Skeletal muscle cell (primary cell): ENCODE measurements at places on chromosomes 12 and 14.
A peak's percentile ranks its signal among the peaks of the same experiment; 100 is the strongest.

DNA sequence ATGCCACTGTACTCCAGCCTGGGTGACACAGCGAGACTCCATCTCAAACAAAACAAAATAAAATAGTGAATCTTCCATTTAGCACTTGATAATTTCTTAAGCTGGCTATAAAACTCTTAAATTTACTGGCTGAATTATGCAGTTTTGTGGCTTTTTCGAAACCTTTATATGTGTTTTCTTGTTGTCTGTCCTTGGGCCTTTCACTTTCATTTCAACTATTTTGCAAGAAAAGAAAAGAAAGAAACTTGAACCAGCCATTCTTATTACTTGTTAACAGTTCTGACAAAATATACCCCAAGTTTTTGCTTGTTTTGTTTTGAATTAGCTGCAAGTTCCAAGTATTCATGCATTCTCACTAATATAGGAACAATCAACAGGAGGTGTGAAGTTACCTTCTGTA lies 42.8 kb downstream of the PRICKLE1 start:
- no peak for DNase-seq

GRCh38 chr12:7645395-7646177 lies 20.1 kb downstream of the APOBEC1 start:
- no peak for DNase-seq

GRCh38 chr12:22729431-22729956 lies 104.5 kb downstream of the ETNK1 start:
- DNase-seq: no peak

- DNase-seq: no peak
Observed at GRCh38 chr12:22248121-22248520, 86.4 kb downstream of the ST8SIA1 start.

DNA sequence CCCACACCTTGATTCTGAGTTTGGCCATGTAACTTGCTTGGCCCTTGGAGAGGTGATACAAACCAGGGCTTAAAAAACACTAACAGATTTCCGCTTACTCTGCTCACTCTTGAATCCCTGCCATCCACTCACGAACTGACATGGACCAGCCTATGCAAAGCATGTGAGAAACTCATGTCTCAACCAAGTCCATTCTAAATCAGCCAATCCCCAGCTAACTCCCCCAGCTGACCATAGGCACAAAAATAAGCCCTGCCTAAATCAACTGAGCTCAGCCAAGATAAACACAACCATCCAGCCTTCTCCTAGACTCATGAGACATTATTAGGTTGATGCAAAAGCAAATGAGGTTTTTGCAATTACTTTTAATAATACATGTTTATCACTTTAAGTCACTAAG lies 353.9 kb upstream of the TBX3 start:
- DNase-seq: peak; percentile 30

DNA sequence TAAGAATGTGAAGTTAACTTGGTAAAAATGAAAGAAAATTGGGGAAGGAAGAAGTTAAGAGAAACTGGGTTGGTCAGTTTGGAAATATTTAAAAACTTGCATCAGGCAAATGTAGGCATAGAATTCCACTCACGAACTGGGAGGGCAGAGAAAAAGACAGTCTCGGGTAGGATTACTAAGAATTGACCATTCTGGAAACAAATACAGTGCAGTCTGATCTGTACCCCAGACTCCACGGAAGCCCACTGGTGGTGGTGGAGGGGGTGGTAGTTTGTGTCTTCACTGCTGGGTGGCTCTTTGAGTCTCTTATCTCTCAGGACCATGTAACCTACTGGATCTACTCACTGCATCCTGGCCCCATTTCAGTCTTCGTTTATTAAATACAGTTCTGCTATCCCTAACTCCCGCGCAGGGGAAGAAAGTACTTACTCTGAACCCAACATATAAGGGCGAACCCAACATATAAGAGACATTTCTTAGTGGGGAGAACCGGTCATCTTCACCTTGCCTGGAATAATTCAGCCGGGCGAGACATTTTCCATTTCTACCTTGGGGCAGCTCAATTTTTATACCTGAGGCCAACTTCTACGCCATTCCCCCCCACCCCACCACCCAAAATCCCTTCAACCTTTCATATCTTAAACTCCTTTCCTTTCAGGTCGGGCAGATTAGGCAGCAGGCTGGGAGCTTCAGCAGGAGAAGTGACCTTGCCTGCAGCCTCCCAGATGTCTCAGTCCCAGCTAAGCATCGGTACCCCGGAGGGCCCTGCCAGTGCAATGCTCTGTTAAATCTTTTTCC lies 1.7 kb downstream of the SLC2A3 start:
- no peak for DNase-seq

DNA sequence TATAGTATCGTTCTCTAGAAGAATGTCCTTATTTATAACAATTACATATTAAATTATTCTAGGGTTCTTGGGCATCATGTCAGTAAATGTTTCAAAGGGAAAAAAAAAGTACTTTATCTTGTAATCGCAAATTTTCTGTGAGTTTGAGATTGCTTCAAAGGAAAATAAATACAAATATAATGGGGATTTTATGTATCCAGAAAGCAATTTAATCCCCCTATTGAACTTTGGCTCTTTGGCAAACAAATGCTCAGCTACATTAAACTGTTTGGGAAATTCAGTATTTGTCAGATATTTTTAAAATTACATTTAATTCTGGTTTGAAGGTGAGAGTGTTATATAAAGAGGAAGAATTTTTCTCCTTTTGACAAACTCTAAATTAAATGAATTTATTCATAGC lies 8.0 kb downstream of the ACSS3 start:
- no peak for DNase-seq

GRCh38 chr12:765840-766239 lies 13.5 kb downstream of the WNK1 start:
- DNase-seq: no peak

- DNase-seq: no peak
Observed at GRCh38 chr14:75673345-75674035, 12.4 kb downstream of the TTLL5 start.
